ENCODE measurements at places on chromosomes 3 and 15.

- no peak for DNase-seq
Observed at GRCh38 chr3:71228156-71228866, 355.2 kb downstream of the FOXP1 start.

GRCh38 chr3:154932633-154933032 is 147.5 kb upstream of the MME start:
- DNase-seq, result no peak

DNA sequence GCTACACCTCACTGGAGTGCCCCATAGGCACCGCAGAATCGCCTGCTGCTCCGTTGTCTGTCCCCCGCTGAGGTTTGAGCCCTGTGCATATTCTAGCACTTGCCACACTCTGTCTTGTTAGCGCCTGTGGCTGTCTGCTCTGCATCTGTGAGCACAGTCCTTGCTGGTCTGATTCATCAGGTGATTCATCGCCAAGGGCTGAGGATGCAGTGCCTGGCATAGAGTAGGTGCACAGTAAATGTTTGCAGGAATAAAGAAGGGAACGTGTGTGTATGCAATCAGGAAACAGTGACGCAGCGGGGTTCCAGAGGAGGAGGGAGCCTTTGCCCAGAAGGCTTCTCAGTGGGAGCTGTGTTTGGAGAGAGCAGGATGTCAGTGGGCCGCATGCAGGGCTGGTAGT is 124.0 kb upstream of the PLXNA1 start:
- DNase-seq, result no peak

DNA sequence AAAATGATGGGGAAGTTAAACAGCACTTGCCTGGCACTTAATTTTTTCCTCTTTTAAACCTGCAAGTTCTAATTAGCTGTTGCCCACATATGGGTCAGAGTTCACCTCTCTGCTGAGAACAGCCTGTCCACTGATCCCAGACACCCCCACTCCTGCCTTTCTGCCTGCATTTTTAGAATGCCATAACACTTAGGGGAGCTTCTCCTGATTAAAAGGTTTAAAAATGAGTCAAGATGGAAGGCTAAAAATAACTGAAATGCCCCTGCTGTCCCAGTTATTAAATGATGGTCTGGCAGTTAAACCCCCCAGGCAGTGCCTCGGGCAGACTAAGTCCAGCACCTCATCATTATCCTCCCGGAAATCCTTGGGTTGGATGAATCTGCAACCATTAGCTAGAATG is 913.6 kb upstream of the ARPP21 start:
- DNase-seq, result no peak

DNA sequence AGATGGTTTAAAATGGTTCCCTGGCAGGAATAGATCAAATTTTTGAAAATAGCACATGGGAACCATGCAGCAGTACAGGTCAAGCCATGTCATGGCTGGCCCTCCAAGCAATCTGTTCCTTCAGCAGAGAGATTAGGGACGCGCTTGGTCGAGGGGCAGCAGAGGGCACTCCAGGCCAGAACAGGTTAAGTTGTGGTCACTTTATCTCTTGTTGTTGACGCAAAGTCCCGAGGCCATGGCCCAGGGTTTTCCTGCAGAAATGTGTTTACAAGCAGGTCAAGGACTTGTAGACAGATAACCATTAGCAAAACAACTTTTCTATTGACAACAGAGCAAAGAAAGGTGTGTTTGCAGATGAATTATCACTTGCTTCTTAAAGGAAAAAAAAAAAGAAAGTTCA is 570.0 kb upstream of the NR2F2 start:
- DNase-seq, result no peak

GRCh38 chr15:70834999-70835398 is 19.0 kb downstream of the LARP6 start:
- DNase-seq, result no peak

DNA sequence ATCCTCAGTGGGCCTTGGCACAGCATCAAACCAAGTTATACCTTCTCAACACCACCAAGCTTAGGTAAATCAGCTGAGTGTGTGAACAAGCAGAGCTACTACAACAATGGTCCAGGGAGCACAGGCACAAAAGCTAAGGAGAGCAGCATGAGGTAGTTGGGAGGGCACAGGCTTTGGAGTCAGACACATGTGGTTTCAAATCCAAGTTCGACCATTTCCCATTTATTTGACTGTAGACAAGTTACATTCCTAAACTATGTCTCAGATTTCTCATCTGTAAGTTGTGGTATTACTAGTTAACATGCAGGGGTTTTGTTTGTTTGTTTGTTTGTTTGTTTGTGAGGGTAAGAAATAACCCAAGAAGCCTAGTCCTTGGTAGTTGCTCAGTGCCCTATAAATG is 46.9 kb downstream of the MLH1 start:
- no peak for DNase-seq

- DNase-seq, result no peak
Observed at GRCh38 chr15:67967871-67968431, 86.2 kb upstream of the PIAS1 start.

DNA sequence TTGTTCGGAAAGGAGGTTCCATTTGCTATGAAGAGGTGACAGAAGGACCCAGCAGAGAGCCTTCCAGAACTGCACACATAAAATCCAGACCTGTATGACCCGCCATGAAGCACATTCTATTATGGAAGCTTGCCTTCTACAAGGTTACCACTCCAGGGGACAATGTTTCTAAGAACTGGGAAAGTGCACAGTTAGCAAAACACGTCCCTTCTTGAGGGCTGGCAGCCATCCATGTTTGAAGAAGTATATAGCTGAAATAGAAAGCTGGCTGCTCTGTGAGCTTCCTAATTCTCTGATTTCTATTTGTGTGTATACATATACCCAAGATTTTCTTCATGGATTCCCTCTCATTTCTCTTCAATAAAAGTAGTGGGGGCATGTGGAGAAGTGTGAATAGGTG is 74.6 kb downstream of the CNTN3 start:
- no peak for DNase-seq

- DNase-seq, result no peak
Observed at GRCh38 chr15:53331328-53332190, 427.9 kb downstream of the WDR72 start.

DNA sequence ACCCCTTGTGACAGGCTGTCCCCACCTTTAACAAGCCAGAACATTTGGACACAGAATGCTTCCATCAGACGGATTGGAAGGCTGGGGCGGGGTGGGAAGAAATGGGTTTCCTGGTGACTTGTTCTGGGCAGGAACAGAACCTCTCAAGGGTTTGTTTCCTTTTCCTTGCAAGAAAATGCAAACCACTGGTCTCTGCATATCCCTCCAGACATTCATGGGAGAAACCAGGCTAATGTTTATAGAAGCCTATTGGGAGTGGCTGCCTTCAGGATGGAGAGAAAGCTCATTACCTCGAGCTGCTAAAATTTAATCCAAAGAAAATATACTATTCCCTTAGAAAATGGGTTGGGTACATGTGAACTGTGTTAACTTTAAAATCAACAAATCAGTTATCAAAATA is 21.9 kb downstream of the MINAR1 start:
- no peak for DNase-seq
